Aorta (tissue), 5 donors: ENCODE measurements at places on chromosomes 4 and X.
A peak's percentile ranks its signal among the peaks of the same experiment; 100 is the strongest.

DNA sequence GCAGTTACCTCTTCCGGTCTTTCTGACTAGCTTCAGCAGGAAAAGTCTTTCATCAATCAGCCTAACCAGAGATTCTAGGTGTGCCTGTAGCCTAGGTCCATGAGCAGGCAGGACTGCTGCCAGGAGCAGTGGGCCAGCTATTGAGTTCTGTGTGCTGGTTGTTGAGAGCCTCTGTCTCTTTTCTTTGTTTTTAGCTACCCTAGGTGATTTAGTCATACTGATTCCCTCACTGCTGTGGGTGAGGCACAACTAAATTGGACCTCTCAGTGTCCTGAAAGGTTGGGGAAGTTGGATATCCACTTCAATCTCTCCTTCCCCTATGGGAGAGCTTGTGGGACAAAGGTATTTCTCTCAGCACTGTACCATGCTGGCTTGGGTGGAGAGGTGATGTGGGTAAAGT is 354.9 kb downstream of the GPAT3 start:
- DNase-seq: no peak

- no peak for DNase-seq
Measured at GRCh38 chr4:70544279-70544868, 26.0 kb downstream of the AMTN start.

DNA sequence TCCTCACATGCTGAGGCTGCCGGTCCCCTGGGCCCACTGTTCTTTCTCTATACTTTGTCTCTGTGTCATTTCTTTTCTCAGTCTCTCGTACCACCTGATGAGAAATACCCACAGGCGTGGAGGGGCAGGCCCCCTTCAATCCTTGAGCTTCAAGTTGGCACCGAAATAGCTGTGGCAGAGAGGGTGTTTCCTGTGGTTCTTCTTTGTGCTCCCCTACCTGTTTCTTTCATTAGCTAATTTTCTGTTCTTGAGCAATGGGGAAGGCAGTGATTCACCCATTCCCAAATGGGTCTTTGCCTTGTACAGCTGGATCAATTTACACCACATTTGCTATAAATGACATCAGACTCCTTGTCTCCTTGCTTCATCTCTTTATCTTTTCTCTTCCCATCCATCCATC is 2.1 kb upstream of the CYSLTR1 start:
- DNase-seq: no peak

- no peak for DNase-seq
Measured at GRCh38 chr4:139184129-139184528, 7.1 kb upstream of the ELF2 start.

DNA sequence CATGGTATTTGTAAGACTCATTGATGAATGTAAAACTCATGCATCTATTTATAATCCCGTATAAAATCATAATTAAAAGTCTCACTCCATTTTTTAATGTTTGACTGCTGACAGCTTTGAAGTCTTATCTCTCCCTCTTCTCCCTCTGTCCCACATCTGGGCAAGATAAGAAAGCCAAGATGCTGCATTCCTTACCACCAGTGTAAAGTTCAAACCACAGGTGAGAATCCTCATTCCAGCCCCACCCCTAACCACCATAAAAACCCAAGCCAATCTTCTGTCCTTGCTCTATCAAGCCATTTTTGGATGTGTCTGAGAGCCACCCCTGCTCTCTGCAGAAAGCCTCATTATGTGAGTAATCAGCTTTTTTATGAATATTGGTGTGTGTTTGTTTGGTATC is 59.3 kb upstream of the MAGED1 start:
- DNase-seq: no peak

DNA sequence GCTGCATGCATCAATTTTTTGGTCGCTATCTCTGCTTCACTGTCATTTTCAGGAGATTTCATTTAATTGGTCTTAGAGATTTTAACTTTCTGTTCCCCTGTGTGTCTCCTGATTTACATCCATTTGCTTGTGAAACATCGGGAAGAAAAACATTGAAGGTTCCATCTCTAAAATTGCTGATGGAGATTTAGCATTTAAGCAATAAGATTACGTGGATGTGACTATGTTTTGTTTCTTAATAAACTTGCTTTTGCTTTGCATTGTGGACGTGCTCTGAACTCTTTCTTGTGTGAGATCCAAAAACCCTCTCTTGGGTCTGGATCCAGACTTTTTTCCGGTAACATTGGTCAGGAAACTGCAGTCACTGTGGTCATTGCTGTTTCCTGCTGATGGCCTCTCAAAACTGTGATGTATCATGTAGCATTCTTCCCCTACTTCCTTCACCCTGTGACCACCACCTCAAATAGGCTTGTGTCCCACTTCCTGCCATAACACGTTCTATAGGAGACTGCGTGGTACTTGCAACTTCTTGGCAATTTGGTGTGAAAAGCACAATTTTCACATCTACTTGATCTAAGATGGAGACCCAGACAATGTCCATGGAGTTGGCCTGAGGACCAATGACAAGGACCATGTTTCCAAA is 4.9 kb downstream of the CXCL2 start:
- no peak for DNase-seq

DNA sequence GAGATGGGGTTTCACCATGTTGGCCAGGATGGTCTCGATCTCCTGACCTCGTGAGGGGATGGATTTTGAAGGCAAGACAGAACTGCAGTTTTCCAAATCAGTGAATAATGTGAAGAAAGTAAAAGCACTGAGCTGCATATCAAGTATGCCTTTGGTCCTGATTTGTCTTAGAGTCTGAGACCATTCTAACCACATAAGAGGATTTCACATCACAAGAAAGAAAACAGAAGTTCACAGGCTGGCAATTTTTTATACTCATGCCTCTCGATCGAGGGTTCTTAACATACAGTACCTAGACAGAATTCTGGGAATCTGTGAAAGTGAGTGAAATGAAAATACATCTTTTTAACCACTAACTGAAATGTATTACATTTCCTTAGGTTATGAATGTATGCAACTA is 23.3 kb downstream of the CHIC2 start:
- DNase-seq: no peak

DNA sequence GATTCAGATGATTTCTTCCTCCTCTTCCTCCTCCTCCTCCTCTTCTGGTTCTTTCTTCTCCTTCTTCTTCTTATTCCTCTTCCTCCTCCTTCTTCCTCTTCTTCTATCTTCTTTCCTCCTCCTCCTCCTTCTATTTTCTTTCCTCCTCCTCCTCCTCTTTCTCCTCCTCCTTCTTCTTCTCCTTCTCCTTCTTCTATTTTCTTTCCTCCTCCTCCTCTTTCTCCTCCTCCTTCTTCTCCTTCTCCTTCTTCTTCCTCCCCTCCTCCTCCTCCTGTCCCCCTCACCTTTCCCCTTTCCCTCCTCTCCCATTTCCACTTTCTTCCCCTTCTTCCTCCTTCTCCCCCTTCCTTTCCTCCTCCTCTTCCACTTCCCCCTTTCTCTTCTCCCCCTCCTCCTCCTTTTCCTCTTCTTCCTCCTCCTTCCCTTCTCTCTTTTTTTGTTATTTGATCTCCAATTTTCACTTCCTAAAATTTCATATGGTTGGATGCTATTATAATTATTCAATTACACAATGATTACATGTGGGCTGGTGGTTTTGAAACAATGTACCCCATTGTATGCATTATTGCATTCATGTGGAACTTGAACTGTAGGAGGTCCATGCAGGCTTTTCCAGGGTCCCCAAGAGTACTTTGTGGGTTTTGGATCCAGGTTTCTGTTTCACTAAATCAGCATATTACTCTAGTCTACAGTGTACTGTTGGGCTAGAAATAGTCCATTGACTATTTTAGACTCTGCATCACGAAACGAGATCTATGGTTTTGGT is 68.1 kb downstream of the SORBS2 start:
- no peak for DNase-seq

GRCh38 chrX:17030092-17030491 is 83.6 kb downstream of the REPS2 start:
- DNase-seq: no peak

- peak; percentile 12 for DNase-seq
Measured at GRCh38 chr4:1703867-1704266, 8.3 kb downstream of the SLBP start.

- no peak for DNase-seq
Measured at GRCh38 chr4:40221744-40222143, 24.9 kb downstream of the RHOH start.

GRCh38 chr4:109191216-109191615 is 111.2 kb downstream of the COL25A1 start:
- DNase-seq: no peak

DNA sequence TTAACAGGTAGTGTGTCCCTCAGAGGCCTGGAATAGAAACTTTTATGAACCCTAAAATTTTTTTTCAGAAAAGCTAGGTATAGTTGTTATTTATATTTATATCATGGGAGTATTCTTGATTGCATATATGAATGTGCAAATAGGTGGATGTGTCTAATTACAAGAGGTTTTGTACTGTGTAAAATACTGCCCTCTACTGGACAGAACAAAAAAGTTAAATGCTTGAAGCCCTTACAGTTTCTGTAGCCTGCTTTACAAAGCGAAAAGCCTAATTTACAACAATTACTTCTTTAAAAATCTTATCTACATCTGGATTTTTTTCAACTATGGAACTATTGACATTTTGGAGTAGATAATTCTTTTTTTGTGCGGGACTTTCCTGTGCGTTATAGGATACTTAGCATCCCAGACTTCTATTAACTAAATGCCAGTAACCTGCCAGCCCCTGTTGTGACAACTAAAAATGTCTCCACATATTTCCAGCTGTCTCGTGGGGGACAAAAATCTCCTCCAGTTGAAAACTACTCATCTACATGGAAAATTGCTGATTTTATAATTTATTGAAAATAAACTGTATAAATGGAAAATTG is 35.1 kb downstream of the ENPEP start:
- no peak for DNase-seq

GRCh38 chrX:153732401-153732800 is 7.7 kb downstream of the ABCD1 start:
- DNase-seq: peak; percentile 75
